Right kidney (tissue), 9 donors: ENCODE measurements at places on chromosomes 2 and 18.

GRCh38 chr2:203002054-203002821 is 12.4 kb upstream of the NBEAL1 start:
- no peak for DNase-seq

- no peak for DNase-seq
Observed at GRCh38 chr2:5521461-5521860, 170.7 kb upstream of the SOX11 start.

GRCh38 chr2:27446057-27446456 is 3.9 kb downstream of the KRTCAP3 start:
- DNase-seq = no peak

DNA sequence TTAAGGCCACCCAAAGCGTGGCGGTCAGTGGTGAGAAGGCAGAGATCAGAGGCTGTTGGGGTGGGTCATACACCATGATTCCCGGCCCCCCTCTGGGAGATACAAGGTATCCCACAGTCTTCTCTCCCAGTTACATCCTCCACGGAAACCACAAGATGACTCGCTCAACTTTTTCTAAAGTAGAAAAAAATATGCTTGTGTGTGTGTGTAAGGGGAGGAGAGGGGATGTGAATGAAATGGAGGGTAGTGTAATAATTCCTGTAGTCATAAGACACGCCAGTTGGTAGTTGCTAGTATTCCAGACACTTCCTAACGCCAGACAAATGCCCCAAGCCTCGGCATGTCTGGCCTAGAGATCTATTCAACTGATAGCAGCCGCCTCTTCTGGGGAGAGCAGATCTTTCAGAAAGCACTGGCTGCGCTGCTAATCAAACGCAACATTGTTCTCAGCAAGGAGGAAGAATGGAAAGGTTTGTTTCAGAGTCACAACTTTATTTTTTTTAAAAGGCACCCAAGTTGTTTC is 143.5 kb downstream of the TGIF1 start:
- DNase-seq = no peak

DNA sequence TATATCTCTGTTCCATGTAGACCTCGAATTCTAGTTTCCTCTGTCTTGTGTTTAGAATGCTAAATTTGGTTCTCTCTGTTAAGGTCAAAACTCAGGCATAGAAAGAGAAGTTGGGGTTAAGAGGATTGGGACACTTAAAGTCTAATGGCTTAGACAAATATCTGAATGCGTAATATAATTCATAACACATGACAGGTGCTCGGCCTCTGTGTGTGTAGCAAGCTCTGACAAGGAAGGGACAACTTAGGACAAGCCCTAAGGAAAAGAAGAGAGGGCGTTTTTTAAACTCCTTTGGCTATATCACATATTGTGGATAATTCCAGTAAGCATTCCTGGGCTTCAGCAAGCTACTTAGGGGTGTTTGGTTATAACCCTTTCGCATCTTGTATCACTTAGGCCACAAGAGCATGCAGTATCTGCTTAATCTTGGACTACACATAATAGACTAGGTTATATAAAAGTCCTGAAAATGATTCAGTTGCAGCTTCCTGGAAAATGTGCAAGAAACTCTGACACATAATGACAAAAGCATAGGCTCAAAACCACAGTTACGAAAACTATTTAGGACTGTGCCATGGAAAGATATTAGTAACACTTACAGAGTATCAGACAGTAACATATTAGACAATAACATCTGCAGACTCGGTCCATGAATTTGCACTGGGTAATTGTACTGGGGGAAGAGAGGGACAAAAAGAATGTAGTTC is 16.1 kb upstream of the CREB1 start:
- DNase-seq = no peak

DNA sequence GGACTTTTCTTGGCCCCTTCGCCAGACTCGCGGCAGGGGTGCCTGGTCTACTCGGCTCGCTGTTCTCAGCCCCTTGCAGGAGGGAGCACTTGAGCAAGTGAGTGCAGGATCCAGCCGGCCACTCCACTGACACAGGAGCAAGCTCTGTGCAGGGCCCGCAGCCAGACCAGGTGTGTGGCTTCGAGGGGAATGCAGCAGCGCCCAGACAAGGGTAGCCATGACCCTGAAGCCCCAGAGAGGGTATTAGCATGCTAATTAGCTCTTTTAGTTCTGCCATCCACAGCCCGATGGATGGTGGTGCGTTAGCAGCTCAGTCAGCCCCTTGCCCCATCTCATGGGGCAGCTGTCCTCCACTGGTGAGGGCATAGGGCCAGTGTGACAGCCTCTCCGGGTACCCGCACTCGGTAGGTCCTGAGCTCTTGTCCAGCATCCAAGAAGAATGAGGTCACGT is 103.2 kb upstream of the HS6ST1 start:
- DNase-seq = no peak

GRCh38 chr18:2956056-2956455 is 56.9 kb downstream of the LPIN2 start:
- DNase-seq = no peak

DNA sequence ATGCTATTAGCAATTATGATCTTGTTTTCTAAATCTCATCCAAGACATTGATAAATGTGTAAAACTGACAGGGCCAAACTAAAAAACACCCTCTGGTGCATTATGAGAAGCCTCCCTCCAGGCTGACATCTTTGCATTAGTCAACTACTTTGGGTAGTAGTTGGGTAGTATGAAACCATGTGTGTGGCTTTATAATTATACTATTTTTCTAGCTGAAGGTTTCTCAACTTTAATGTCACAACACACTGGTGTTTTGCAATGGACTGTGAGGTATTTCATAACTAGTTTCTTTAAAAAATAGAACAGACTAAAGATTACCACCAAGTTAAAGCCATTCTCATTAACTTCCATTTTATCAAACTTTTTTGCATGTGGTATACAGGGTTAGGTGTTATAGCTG is 73.1 kb upstream of the RBMS1 start:
- DNase-seq = no peak

DNA sequence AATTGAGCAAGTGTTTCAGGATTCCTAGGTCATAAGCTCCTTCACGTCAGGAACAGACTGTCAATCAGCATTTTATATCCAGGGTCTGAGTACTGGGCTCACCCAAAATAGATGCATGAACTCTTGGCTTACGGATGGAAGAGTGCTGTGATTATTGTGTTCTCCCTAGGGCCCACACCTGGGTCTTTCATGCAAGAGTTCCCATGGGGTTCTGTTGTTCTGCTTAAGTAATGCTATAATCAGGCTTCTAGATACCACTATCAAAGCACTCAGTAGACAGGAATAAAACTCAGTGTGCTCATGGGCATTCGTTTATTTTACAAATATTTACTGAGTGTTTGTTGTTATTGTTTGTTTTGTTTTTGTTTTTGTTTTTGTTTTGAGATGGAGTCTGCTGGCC is 46.4 kb upstream of the PMAIP1 start:
- DNase-seq = no peak

- DNase-seq = no peak
Observed at GRCh38 chr2:99477054-99477453, 12.8 kb downstream of the REV1 start.

GRCh38 chr2:184444217-184444616 is 154.1 kb upstream of the ZNF804A start:
- no peak for DNase-seq

- no peak for DNase-seq
Observed at GRCh38 chr2:216572582-216573578, 60.3 kb upstream of the IGFBP2 start.

DNA sequence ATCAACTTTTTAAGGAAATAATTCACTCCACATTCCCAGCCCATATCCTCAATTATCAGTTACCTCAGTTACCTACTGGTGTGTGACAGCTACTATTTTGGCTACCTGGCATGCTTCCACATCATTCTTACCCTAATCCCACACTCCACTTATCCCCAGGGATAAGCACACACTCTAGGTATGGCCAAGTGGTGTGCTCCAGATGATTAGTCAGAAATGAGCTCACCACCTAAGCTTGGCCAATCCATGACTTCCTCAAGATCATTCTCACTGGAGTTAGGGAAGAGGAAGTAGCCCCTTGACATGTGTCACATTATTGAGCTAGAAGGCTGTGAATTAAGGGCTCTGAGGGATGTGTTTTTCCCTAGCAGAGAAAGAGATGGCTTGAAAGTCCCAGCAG is 20.9 kb upstream of the SMAD4 start:
- no peak for DNase-seq

DNA sequence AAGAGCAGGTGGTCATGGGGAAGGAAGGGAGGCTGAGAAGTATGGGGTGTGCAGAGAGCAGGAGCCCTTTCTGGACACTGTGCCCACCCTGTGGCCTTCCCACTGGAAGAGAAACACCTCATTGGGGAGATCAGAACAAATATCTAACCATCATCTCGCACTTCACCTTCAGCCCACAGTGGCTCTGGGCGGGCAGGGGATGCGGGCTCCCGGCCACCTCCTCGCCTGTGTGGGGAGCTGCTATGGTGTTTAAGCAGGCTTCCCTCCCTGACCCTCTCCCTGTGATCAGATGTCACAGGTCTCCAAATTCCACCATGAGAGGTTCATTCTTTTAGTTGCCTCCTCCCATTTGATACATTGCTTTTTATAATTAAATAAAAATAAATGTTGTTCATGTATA is 5.0 kb downstream of the FBLN7 start:
- DNase-seq = no peak

GRCh38 chr18:62897153-62897552 is 181.8 kb downstream of the PHLPP1 start:
- DNase-seq = no peak

DNA sequence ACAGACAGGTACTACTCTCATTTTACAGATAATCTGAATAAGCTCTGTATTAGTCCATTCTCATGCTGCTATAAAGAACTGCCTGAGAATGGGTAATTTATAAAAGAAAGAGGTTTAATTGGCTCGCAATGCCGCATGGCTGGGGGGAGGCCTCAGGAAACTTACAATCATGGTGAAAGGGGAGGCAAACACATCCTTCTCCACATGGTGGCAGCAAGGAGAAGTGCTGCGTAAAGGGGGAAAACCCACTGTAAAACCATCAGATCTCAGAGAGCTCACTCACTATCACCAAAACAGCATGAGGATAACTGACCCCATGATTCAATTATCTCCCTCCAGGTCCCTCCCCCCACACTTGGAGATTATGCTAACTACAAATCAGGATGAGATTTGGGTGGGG is 254.4 kb downstream of the KCNE4 start:
- no peak for DNase-seq

DNA sequence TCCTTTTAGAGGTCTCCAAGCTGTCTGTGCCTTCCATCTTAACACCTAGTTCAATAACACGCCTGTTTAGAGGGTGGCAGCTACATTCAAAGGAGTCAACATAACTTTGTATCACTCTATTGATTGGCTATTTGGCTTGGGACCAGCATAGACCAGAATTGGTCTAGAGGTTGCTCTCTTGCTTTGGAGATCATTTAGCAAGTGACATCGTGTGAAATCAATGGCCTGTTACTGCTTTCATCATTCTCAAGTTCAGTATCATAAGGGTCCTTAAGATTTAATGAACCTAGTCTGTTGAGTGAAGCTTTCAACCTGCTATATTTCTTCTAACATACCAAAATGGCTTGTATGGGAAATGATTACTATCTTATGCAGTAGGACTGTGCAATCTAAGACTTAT is 768.2 kb downstream of the NRXN1 start:
- DNase-seq = no peak

DNA sequence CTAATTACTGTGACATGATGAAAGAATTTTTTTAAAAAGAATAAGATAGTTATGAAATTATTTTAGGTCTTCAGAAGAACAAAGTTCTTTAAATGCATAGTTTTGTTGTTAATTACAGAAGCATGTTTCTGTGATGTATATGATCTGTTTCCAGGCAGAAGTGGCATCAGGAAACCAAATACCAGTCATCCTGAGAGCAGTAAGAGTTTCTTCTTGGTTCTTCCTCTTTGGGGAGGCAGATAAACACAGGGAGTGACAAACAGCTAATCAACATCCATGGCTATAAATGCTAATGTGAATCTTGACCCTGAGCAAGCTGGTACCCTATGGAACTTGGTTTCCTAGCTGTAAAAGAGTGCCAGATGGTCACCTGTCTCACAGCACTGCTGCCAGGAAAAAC is 29.2 kb downstream of the WIPF1 start:
- DNase-seq = no peak

DNA sequence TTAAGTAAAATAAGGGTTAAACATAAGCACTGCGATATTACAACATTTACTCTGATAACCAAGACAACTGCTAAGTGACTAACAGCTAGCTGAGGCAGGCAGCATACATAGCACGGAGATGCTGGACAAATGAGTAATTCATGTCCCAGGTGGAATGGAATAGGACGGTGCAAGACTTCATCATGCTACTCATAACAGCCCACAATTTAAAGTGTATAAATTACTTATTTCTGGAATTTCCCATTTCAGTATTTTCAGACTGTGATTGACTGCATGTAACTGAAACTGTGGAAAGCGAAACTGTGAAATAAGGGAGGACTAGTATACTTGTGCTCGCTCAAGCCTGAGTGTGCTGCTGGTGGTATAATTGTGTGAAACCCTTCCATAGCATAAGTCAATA is 12.9 kb downstream of the IER3IP1 start:
- no peak for DNase-seq

- no peak for DNase-seq
Observed at GRCh38 chr18:79937103-79937860, 14.2 kb downstream of the SLC66A2 start.

GRCh38 chr2:5412001-5412400 is 280.2 kb upstream of the SOX11 start:
- no peak for DNase-seq

- DNase-seq = no peak
Observed at GRCh38 chr2:118878531-118879149, 31.2 kb upstream of the EN1 start.

GRCh38 chr18:75107931-75108276 is 101.0 kb downstream of the PTGR3 start:
- DNase-seq = no peak

- no peak for DNase-seq
Observed at GRCh38 chr18:77635451-77635850, 385.8 kb downstream of the GALR1 start.

DNA sequence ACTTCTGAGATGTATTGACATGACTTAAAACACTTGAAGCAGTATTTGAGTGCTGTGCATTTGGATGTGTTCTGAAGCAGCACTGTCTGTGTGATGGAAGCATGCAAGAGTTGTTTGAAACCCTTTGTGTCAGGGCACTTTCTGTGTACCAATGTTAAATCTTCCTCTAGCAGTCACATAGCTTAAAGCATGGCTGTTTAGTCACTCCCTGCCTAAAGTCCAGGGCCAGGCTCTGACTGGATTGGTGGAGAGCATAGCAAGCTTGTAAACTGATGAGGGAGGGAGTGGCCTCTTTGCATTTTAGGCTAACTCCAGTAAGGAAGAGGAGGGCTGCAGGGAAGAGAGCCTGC is 73.5 kb downstream of the MYO1B start:
- DNase-seq = no peak

DNA sequence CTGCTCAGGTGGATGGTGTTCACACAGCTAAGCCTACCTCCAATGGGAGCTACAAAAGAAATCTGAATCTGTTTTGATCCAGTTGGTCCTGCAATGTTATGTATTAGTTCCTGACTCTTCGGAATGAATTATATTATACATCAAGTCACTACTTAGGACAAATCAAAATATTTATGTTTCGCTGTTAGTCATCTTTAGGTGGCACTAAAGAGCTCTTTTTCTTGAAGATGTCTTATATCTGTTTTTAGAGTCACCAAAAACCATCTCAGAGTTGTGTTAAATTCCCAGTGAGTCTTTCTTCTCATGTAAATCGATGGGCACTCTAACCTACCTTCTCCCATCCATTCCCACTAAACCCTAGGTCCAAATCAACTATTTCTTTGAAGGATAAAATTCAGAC is 2.2 kb downstream of the DNER start:
- DNase-seq = no peak

GRCh38 chr2:192010073-192010472 is 163.2 kb upstream of the CAVIN2 start:
- DNase-seq = no peak
